Activated CD8-positive, alpha-beta memory T cell treated with anti-CD3 and anti-CD28 coated beads for 24 hours (primary cell): ENCODE measurements at places on chromosomes 12 and 14.
A peak's percentile ranks its signal among the peaks of the same experiment; 100 is the strongest.

DNA sequence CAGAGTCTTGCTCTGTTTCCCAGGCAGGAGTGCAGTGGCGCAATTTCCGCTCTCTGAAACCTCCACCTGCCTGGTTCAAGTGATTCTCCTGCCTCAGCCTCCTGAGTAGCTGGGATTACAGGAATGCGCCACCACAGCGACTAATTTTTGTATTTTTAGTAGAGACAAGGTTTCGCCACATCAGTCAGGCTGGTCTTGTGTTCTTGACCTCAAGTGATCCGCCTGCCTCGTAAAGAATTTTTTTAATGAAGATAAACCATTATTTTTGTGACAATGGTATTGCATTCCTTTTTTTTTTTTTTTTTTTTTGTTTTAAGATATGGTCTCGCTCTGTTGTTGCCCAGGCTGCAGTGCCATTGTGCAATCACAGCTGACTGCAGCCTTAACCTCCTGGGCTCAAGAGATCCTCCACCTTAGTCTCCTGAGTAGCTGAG is 25.8 kb downstream of the ACVR1B start:
- no peak for DNase-seq

- DNase-seq, result no peak
Measured at GRCh38 chr12:104187446-104188155, 28.0 kb upstream of the TXNRD1 start.

DNA sequence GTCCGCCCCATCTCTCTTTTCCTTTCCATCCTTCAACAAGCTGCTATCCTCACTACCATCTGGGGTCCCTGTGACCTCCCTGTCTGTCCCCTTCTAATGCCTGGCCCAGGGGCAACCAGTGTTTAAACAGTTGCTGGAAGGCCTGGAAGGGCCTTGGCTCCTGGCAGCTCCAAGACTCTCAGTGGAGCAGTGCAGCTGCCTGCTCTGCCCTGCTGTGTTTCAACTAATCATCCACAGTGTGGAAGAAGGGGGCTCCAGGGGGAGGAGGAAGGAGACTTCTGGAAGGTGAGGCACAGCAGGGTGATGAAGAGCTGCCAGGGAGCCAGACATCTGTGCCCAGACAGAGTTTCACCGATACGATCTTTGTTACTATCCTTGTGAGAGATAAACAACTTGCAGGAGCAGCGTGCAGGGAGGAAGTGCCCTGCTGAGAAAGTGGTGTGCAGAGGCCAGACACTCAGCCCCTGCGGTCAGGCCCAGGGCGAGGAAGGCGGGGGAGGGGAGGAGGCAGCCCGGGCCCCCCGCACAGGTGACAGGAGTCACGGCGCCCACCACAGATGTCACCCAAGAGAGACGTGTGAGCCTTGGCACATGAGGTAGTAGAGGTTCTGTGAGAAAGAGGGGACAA is 1061.8 kb downstream of the BCL11B start:
- peak; percentile 82 for DNase-seq

- DNase-seq, result no peak
Measured at GRCh38 chr14:67018720-67019119, 170.5 kb upstream of the GARIN2 start.

- DNase-seq, result peak; percentile 78
Measured at GRCh38 chr14:99262977-99263448, 9.0 kb downstream of the BCL11B start.

DNA sequence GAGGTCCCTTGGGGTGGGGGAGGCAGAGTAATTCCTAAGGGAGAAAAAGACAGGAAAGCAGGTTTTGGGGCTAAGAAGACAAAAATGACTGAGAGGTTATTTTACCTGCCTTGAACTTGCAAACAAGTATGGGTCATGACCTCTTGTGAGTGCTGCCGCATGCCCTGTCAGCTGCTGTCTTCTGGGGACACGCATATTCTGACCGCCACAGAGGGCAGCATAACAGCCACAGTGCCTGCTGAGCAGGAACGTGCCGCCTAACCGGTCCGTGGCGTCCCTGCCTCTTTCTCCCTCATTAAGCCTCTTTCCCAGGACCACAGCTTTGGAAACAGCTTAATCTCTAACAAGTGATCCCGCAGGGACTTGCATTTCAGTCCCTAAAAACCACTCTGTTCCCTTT is 51.3 kb upstream of the KCNA1 start:
- DNase-seq, result no peak

- no peak for DNase-seq
Measured at GRCh38 chr14:86770186-86770585, 1222.8 kb downstream of the GALC start.

- no peak for DNase-seq
Measured at GRCh38 chr12:105240228-105240627, 4.3 kb upstream of the APPL2 start.

DNA sequence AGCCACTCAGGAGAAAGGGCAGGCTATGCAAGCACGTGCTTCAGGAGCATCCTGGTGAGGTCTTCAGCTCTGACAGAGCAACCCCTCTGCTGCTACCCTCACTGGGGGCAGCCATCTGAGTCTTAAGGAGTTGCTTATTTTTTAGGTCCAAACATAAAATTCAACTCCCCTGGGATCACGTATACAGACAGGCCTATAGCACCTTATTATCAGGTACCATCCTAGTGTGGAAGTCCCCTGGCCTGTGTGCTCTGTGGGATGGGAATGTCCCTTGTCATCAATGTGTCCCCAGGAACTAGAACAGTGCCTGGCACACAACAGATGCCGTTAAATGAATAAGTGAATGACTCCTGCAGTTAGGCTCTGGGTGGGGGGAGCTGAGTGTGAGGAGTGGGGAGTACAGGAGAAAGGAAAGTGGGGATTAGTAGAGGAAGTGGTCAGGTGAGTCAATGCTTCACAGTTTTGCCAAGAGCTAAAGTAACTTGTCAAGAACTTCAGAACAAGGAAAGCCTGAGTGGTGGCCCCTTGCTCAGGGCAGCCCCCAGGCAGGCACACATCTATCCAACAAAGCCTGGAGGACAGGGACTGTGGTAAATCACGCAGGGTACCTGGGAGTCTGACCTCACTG is 33.5 kb downstream of the DAD1 start:
- DNase-seq, result peak; percentile 83

DNA sequence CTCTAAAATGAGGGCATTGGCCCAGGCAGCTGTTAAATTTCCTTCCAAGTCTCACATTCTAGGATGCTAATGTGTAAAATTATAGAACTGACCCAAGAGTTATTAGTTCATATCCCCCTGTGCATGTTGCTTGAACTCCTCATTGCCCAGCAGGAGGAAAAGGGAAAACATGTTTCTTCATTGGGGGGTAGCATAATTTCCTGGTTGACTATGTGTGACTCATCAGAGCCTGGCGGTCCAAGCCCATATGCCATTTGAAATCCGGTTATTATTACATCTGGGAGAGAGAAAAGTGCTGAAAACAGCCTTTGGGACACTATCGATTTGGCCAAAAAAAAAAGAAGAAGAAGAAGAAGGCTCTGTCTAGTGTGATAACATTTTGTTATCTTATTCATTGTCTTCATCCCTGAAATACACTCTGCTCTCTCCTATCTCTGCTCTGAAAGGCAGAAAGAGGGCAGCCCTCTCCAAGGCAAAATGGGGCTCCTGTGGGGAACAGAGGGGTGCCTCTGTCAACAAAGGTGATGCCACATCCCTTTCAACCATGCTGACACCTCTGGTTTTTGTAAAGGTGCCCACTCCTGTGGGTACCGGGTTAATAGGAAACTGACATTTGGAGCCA is 114.2 kb downstream of the DAD1 start:
- no peak for DNase-seq

- no peak for DNase-seq
Measured at GRCh38 chr12:118377021-118377883, 897 bp downstream of the SUDS3 start.

DNA sequence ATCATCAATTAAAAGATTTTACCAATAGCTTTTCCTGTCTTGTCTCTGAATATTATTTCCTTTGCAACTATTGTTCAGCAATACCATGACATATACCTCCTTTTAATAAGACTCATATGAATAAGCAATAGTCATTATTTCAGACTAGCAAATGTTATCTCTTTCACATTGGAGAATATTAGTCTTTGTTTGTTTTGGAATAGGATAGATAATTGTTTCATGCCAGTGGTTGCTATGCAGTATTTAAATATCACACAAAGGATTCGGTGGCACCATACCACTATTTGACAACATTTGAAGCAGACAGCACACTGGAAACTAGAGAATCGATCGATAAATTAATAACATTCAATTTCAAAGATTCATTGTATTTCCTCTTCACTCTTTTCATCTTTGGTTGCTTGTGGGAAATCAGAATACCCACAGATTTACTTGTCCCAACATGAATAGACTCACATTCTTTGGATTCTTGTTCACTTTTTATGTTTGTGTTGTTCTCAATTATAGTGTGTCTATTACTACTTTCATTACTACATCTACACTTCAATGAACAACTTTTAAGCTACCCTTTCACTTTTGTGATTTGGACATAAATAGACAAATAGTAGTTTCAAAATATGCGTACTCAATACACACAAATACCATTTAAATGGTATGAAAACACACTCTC is 42.7 kb upstream of the TBPL2 start:
- no peak for DNase-seq

- no peak for DNase-seq
Measured at GRCh38 chr12:123149088-123149487, 1.8 kb downstream of the PITPNM2 start.

DNA sequence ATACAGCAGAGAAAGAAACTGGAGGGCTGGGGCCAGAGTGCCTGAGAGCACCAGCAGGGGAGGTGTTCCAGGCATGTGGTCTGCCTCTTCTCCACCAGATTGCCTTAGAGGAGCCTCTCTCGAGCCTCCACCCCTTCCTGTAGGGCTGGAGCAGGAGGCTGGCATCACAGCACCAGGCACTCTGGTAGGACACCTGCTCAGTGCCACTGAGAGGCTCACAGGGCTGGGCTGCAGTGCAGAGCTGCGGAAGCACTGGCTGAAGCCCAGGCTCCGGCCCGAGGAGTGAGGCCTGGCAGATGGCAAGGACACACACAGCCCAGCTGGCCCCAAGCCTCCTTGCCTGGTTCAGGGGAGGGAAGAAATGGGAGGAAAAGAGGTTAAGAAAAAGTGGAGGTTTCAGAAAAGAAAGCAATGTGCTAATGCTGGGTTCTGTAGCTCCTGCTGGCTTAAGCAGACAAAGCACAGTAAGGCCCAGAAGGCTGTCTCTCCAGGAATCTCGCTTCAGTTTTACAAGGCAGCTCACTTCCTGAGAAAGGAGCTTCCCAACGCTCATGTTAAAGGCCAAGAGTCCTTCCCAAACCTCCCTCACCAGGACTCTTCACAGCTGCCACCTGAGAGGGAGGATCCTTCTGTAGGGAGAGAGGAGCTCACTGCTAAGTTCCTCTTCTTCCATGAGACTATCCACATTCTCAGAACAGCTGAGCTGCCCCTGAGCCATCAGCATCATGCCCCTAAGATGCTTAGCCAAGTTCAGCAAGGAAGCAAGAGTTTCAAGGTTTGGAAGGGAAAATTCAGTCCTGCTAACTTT is 23.8 kb downstream of the SPTB start:
- no peak for DNase-seq

DNA sequence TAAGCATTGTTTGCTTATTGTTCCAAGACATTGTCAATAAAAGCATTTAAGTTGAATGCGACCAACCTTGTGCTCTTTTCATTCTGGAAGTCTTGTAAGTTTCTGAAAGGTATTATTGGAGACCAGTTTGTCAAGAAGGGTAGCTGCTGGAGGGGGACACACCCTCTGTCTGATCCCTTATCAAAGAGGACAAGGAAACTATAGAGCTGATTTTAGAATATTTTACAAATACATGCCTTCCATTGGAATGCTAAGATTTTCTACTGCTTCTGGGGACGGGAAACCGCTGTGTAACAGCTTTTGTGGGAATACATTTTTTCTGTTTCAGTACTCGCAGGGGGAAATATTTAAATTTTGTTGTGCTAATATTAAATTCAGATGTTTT is 3.5 kb downstream of the FOS start:
- DNase-seq, result no peak

GRCh38 chr14:103318750-103319419 is 15.2 kb upstream of the EIF5 start:
- no peak for DNase-seq

DNA sequence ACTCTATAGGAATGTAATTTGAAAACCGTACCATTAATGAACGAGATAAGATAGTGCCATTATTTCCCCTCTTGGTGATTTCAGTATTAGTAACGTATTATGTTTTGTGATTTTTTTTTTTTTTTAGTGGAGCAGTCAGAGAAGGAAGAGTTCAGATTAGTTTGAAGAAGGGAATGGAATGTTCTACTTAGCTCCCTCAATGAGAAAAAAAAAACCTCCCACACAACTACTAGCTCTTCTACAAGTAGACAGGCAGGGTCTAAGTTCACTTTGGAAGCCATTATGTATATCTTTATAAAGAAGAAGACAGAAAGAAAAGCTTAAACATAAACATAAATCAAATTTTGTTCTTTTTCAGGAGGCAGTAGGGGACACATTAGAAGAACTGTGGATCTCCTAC is 27.3 kb downstream of the PNMA1 start:
- DNase-seq, result no peak

DNA sequence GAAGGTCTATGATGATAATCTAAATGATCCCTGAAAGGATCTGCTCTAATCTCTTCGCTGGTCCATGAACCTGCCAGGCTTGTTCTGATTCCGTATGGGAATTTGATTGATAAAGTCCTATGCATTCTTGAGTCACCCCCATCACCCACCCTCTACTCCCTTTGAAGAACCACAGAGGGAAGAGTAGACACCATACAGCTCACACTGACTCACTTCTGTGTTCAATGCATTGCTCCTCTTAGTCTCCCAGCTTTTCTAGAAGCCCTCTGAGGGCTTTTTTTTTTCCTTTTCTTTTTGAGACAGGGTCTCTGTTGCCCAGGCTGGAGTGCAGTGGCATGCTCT is 18.5 kb upstream of the GPRC5A start:
- no peak for DNase-seq

DNA sequence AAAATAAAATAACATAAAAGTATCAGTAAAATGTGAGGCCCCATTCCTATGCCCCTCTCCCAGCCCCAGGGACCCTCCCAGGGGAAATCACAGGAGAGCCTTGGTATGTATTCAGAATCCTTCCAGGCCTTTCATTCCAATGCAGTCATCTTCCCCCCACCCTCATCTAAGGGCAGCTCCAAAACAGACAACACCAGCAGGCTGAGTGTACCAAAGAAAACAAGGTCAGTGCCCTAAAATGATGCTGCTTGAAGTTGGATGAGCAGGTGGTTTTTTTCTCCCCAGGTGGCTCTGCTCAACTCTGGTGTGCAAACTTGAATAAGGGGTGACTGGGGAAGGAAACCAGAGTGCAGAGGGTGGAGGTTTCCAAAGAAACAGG is 56.2 kb downstream of the TSPAN9 start:
- DNase-seq, result no peak

- DNase-seq, result no peak
Measured at GRCh38 chr14:67984274-67984673, 164.7 kb downstream of the RAD51B start.

- DNase-seq, result no peak
Measured at GRCh38 chr12:12726555-12727093, 9.5 kb downstream of the CDKN1B start.

- no peak for DNase-seq
Measured at GRCh38 chr12:119748497-119748896, 80.6 kb downstream of the PRKAB1 start.

GRCh38 chr12:46921048-46921763 is 95.4 kb upstream of the SLC38A4 start:
- DNase-seq, result no peak

- no peak for DNase-seq
Measured at GRCh38 chr12:94010307-94010706, 138.1 kb upstream of the PLXNC1 start.

- no peak for DNase-seq
Measured at GRCh38 chr14:56206596-56206995, 88.4 kb downstream of the PELI2 start.

GRCh38 chr12:68477261-68477772 is 133.4 kb upstream of the RAP1B start:
- DNase-seq, result no peak

- no peak for DNase-seq
Measured at GRCh38 chr12:90075685-90076084, 367.0 kb upstream of the ATP2B1 start.
